LHCN-M2 (cell line): ENCODE measurements at places on chromosomes 4 and X. TPM values are rescaled to one million over a fixed set of nuclear protein-coding genes. Genes with fewer than 3 reads are reported as not detected.

The GASK1B gene
- total RNA-seq, result 54.4 and 60.4 TPM in 2 replicates

The CTAG1B gene
- not detected in 2 replicates for total RNA-seq

The ZNF630 gene
- total RNA-seq, result 2.2 and 3.0 TPM in 2 replicates

The CCDC110 gene
- 2.7 and 4.4 TPM in 2 replicates for total RNA-seq

The SSX3 gene
- total RNA-seq, result not detected in 2 replicates
